Activated CD4-positive, alpha-beta memory T cell treated with anti-CD3 and anti-CD28 coated beads, Interleukin-2, amount 10 ng/mL, durations not matched to agents 7 days and 5 days (primary cell): ENCODE measurements at places on chromosomes 11 and 22.
A peak's percentile ranks its signal among the peaks of the same experiment; 100 is the strongest.

DNA sequence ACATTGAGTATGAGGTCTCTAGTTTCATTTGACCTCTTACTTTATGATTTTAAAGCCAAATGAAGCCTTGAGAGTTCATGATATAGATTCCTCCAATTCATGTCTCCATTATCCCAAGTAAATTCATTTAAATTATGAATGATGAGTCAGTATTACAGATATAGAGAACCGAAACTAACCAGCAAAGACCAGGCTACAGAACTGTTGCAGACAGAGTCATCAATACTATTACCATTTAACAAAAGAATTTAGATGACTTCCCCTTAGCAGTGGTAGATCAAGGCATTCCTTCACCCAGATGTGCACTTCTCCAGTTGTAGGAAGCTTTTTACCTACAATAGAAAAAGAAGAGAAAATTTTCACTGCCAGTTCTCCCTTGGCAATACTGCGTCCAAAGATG, 11.8 kb upstream of the CCDC89 start:
- no peak for DNase-seq

DNA sequence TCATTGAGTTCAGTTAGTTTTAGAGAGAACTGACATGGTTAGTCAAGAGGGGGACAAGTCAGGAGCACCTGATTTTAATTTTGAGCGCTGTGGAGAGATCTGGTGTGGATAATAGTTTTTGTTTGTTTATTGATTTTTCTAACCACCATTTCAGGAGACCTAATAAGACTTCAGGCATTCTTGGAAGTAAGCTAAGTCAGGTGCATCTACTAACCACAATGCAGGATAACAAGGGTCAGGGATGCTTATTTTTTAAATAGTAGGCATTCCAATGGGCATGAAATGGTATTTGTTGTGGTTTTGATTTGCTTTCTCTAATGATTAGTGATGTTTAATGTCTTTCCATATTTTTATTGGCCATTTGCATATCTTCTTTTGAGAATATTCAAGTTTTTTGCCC, 212.1 kb downstream of the NAV2 start:
- DNase-seq = no peak

DNA sequence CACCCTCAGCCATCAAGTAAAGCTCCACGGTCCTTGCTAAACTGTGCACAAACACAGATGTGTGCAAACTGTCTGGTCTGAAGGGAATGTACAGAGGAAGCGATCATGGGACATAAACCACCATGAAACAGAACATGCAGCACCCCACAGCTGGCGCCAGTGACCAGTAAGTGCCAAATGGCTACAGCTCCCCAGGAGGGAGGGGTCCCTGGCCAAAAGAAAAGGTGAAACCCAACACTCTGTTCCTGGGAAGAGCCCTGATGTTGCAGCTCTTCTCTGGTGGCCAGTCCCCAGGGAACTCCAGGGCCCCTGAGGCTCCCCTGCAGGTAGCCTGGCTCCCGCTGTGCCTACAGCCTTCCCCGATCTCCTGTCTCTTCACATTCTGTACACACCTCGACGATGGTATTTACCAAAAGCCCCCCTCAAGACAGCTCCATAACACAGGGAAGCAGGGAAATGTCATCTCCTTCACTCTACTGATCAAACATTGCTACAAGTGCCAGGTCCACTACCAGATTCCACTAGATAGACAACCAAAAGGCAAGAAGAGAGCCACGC, 2.9 kb downstream of the DGCR6L start:
- DNase-seq = peak; percentile 11

DNA sequence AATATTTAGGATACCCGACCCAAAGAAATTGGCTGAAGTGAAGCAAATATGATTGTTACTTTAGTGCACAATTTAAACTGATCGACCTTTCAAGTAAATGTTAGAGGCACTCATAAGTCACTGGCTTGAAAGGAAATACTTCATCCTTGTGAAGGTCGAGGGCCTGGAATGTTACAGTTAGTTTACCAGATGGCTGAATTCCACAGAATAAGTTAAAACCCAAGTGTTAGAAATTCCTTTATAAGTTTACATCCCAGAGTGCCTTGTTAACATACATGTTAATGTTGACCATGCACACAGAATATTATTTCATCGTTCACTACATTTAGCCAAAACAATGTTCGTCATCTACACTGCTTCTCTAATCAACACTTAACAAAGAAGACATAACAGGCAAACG, 235.5 kb upstream of the ANO3 start:
- DNase-seq = no peak

DNA sequence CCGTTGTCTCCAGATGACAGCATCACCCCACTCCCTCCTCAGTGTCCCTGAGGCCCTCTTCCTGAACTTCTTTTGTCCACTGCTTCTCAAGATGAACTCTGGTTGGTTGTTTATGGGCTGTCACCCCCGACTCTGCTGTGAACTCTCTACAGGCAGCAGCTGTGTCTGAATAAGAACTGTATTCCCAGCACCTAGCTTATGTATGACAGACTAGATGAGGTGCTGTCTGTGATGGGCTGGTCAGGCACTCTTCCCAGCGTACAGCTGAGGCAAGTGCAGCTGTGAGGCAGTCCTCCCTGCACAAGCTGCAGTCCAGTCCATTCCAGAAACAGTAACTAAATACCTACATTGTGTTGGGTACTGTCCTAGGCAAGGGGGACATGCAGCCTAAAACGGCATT, 111.4 kb upstream of the PITPNB start:
- no peak for DNase-seq

DNA sequence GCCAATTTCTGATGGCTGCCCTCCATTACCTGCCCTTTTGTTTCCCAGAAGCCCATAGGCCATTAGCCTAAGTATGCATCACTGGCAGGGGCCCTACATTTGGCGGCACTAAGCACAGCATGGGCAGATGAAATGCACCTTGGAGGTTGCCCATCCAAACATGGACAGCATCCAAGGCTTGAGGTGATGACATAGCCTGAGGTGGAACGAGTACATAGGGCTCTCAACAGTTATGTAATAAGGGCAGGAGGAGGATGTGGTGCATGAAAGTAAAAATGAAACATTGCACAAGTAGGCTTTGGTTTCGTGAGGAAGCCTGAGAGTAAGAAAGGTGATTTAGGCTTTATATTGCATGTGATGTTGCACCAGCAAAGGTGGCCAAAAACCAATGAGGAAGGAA, 148.1 kb downstream of the FAM76B start:
- DNase-seq = peak; percentile 17
